ENCODE measurements at places on chromosomes 12 and 14.
A peak's percentile ranks its signal among the peaks of the same experiment; 100 is the strongest.

- DNase-seq = no peak
Observed at GRCh38 chr12:52155048-52155868, 36.6 kb downstream of the KRT80 start.

DNA sequence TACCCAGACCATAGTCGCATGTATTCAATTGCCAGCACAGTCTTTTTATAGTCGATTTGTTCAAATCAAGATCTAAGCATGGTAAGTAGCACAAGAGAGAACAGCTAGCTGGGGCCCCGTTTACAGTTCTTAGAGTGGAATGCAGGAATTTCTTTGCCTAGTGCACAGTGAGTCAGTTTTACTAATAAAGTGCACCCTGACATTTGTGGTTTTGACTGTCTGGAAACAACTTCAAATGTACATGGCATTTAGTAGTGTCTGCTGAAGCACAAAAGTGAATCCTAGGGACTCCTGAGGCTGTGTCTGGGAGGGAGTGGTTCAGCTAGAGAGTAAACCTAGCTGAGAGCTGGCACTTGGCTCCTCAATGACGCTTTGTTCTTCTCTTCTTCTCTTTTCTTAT is 64.9 kb downstream of the TMX1 start:
- no peak for DNase-seq

- no peak for DNase-seq
Observed at GRCh38 chr12:80217011-80217535, 117.7 kb downstream of the OTOGL start.

- peak; percentile 25 for DNase-seq
Observed at GRCh38 chr12:121925358-121925695, 6.9 kb downstream of the CFAP251 start.

DNA sequence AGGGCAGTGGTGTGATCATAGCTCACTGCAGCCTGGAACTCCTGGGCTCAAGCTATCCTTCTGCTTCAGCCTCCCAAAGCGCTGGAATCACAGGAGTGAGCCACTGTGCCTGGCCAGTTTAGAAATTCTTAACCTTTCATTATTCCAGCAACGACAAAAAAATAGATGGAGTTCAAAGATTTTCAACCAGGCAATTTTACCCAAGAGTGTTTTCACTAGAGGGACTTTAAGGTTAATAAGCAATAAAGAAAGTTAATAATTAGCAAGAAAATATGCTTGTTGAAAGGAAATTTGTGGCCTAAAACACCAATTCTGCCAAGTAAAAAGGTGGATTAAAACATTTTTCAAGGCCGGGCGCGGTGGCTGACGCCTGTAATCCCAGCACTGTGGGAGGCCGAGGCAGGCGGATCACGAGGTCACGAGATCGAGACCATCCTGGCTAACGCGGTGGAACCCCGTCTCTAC is 14.8 kb downstream of the CDKL1 start:
- no peak for DNase-seq

- no peak for DNase-seq
Observed at GRCh38 chr12:70890895-70891832, 29.4 kb downstream of the PTPRR start.

DNA sequence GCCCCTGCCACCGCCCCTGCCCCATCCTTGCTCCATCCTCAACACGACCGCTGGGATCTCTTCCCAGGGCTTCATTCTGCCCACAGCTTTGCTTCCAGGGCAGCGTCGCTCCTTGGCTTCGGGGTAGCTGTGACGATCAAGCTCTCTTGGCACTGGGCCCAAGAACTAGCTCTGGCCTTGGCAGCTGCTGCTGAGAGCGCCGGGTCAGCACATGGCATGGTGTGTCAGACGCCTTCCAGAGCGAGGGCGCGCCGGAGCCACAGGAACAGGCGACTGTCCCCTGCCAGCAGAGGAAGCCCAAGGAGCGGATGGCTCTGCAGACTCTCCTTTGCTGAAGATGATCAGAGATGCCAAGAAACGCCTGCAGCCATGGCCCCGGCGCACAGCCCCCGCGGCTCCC is 15.9 kb downstream of the RAB35 start:
- DNase-seq = peak; percentile 48

- DNase-seq = no peak
Observed at GRCh38 chr12:66453844-66454243, 151.6 kb downstream of the HELB start.

DNA sequence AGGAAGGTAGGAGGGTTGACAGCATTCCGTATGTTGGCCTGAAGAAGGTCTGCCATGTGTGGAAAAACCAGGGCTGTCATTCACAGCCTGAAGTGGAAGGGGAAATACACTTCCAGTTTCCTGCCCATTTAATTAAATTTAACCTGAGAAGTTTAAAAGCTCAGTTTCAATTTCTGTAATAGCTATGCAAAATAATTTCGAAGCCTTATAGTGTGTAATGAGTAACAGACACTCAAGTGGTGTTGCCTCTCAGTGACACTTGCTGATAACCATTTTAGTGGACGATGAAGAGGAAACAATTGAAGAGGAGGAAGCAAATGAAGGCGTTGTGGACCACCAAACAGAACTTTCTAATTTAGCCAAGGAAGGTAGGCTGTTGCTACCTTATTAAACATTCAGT is 44.8 kb downstream of the EP400 start:
- DNase-seq = no peak

- DNase-seq = no peak
Observed at GRCh38 chr12:89208661-89209096, 143.6 kb downstream of the DUSP6 start.

GRCh38 chr12:26251600-26251999 is 56.2 kb downstream of the SSPN start:
- DNase-seq = no peak

DNA sequence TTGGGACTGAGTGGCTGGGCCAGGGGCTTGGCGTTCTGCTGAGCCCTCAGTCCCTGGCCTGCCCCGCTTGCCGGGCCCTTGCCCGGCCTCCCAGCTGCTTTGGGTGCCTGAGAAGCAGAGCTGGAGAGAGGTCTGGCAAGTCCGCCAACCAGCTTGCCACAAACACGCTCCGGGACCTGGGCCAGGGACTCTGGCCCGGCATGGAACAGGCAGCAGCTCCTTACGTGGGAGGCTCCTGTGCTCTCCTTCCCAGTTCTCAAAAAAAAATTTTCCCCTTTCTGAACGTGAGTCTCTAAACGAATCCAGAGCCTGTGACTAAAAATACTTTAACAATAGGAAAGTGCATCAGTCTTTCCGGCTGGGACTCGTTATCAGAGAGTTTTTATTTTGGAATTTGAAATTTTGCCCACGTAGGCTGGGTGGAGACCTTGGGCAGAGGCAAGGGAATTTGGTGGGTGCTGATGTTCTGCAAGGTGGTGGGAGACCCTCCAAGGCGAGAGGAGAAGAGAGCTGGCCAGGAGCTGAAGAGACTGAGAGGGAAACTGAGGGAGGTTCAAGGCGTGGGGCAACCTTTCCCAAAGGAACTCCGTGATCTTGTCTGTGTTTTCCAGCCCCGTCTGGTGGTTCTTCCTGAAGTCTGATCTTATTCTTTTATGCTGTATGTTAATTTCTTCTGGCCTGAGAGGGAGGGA is 6.8 kb upstream of the NR4A1 start:
- DNase-seq = peak; percentile 82

DNA sequence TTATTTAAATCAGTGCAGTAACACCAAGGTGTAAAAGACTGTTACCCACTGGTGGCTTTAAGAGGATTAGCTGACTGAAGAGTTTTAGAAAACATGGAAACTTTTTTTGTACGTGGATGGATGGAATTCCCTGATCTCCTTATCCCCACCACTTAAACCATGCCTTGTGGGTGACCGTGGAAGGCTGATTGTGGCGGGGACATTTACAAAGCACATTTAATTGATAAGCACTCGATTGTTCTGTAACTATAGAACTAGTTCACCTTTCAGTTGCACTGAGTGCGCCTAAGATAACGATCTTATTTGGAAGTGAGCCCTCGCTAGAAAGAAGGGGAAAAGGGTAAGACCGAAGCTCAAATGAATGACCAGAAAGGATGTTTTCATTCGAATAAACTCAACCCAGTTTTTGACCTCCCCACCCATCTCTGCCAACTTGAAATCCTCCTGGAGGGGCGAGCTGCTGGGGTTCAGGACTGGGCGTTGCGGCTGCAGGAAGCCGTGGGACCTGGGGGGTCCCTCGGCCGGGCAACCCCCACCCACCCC is 688 bp upstream of the RASSF3 start:
- DNase-seq = no peak

DNA sequence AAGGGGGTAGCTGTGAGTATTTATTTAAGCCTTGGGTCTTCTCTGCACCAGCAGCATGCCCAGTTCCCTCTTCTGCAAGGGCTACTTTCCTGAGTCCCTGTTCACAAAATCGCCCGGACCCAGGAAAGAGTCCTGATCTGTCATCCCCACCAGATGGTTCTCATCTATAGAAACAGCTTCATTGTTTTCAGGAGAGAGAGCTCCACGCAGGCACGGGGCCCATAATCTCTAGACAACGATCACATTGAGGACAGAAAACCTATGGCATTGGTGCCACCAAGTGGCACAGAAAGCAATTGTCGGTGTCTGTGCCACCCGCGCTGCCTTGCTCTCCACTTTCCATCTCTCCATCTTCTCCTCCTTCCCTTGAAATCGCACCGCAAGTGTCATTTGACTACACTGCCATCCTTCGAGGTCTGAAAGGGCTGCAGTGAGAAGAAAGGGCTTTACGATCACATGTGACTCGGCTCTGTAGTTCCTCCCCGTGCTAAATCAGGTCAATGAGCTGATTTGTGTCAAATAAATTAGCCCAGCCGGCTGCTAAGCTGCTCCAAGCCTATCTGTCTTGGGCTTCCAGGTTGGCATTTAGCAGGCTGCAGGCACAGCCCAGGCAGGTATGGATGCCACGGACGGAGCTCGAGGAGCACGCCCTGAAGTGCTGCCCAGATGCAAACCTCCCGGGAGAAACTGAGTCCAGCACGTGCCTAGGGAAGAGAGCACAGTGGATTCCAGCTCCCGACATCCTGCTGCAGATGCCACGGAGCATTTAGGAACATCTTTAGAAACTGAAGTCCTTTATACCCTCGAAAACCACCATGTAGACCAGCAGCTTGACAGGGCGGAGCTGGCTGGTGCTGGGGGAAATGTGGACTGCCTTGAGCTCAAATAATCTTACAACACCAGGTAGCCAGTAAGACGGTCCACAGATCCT is 28.8 kb downstream of the SPRING1 start:
- peak; percentile 69 for DNase-seq

DNA sequence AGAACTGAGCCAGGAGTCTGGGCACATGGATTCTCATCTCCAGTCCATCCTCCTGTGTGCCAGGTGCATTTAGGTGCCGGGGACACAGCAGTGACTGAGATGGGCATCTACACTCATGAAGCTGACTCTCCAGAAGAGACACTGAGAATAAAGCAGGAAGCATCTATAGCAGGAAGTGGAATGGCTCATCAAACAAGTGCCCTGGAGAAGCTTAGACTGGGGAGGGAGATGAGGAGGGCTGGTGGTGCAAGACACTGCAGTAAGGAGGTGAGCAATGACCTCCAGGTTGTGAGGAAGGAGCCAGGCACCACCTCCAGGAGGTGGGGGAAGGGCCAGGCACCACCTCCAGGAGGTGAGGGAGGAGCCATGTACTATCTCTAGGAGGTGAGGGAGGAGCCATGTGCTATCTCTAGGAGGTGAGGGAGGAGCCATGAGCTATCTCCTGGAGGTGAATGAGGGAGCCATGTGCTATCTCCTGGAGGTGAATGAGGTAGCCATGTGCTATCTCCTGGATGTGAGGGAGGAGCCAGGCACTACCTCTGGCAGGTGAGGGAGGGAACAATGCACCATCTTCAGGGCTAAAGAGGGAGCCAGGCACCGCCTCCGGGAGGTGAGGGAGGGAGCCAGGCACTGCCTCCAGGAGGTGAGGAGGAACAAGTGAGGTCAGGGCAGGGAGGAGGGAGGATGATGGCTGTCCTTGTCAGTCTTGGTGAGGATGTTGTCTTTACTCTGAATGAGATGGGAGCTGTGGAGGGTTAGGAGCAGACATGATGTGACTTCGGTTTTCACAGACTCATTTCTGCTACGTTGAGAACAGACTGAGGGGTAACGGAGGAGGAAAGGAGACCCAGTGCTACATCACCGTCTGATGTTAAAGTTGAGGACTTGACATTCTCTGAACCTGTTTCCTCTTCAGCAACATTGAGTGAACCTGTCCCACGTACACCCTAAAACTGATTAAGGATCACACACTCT is 961.9 kb upstream of the TMEM132C start:
- DNase-seq = no peak

- peak; percentile 98 for DNase-seq
Observed at GRCh38 chr12:110583137-110584059, at the start of gene PPTC7. TSS of gene PPTC7 (minus strand) at chr12:110583318. CDS start at chr12:110583031, 287 bp downstream.

DNA sequence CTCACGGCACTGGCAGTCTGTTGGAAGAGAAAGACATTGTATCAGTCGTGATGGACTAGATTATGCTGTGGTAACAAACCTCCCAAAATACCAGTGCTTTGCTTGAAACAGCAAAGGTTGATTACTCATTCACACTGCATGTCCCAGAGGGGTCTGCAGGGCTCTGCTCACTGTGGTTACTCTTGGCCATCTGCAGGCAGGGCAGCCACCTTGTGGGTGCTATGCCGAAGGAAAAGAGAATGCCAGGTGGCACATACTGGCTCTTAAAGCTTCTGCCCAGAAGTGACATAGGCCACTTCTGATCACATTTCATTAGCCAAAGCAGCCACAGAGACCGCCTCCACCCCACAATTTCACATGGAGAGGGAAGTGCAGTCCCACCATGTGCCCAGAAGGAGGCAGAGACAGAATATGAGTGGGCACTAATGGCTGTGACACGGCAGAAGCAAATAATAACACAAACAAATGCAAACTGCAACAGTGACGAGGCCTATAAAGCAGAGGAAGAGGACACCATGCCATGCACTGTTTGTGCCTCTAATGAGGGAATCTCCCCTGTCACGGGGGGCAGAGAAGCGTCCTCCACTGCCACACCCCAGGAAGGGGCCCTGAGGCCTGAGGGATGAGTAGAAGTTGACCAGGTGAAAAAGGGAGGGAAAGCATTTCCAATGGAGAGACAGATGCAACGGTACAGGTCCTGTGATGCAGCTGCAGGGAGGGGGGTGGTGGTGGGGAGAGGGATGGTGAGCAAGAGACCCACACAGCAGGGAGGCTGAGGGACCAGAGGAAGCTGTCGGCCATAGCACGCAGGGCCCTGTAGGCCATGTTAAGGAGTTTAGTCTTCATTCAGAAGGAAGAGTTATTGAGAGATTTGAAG is 51.7 kb upstream of the KICS2 start:
- DNase-seq = no peak

DNA sequence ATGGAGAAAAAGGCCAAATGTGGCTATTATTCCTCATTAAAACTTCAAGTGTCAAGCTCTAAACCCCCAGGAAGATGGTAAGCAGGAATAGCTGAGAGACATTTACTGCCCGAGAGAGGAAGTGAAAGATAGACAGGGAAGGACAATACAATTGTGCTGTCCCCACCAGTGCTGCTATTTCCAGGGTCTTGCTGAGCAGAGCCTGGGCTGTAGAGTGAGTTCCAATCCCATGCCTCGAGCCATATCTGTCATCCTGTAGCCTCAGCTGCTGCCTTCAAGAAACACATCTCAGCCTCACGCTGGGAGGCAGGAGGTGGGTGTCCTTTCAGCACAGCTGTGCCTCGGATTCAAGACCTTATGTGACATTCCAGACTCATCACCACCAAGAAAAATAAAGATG is 114.0 kb downstream of the RPAP3 start:
- DNase-seq = no peak

- no peak for DNase-seq
Observed at GRCh38 chr12:132366341-132366861, 37.0 kb upstream of the GALNT9 start.

- DNase-seq = no peak
Observed at GRCh38 chr12:125852116-125852515, 786.9 kb downstream of the AACS start.

GRCh38 chr12:21911832-21912231 is 29.4 kb downstream of the ABCC9 start:
- DNase-seq = no peak

Data from muscle of arm (tissue), 14 donors.